CMK (cell line): ENCODE measurements at places on chromosomes 2 and 18.

- no peak for DNase-seq
These were observed 107.5 kb upstream of the EML6 start for GRCh38 chr2:54615832-54616534.

DNA sequence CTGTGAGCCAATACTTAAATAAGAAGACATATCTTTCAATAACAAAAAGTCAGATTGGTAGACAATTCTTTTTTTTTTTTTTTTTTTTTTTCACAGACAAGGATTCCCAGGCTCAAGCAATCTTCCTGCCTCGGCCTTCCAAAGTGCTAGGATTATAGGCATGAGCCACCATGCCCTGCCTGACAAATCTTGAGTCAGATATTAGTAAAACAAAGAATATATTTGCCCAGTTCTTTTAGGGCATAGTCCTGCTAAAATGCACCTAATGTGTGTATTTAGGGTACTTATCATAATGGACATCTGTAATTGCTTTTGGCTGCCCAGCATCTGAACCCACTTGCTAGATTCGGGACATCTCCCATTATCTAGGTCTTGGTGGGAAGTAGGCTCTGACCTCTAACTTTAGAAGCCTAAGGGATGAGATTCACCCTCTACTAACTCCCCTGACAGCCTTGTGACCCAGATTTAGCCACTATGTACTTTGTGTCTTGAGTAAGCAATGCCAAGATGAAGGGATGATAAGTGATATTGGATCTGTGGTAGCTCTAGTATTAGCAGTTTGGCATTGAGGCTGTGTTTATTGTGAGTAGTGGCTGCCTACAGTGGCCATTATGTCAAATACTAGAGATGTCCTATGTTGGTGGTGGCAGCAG is 18.5 kb upstream of the PSME4 start:
- no peak for DNase-seq

GRCh38 chr18:498931-499775 is 1.3 kb downstream of the COLEC12 start:
- no peak for DNase-seq

DNA sequence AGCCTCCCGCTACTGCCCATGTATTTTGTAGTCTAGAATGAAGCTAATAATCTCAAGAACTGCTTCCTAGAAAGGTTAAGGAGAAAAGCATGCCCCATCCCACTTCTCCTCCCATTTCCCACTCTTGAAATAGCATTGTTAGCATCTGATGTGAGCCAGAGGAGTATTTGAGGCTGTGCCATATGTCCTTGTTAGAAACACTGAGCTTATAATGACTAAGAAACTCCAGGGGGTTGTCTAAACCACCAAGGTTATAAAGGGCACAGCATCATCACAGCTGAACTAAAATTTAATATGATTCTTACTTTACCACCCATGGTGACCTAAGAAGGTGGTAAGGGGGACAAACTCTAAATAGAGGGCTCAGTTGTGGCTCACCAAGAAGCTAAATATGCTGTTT is 16.6 kb downstream of the TSPYL6 start:
- DNase-seq: no peak

DNA sequence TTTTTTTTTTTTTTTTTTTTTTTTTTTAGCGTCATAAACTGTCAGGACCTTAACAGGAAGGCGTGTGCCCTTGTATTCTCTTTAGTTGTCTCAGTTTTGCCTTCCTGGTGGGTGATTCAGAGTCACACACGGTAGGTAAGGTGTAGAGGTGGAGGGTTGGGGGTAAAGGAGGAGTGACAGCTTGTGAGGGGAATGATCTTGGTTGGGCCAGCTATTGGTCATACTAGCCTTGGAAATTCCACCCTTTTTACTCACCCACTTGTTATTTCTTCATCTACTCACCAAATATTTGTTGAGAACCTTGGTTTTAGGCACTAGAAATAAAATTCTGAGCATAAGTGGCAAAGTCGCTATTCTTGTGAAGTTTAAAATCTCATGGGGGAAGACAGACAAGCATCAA is 22.2 kb downstream of the SMIM21 start:
- DNase-seq: no peak

GRCh38 chr2:50956886-50957285 is 75.0 kb downstream of the NRXN1 start:
- no peak for DNase-seq

DNA sequence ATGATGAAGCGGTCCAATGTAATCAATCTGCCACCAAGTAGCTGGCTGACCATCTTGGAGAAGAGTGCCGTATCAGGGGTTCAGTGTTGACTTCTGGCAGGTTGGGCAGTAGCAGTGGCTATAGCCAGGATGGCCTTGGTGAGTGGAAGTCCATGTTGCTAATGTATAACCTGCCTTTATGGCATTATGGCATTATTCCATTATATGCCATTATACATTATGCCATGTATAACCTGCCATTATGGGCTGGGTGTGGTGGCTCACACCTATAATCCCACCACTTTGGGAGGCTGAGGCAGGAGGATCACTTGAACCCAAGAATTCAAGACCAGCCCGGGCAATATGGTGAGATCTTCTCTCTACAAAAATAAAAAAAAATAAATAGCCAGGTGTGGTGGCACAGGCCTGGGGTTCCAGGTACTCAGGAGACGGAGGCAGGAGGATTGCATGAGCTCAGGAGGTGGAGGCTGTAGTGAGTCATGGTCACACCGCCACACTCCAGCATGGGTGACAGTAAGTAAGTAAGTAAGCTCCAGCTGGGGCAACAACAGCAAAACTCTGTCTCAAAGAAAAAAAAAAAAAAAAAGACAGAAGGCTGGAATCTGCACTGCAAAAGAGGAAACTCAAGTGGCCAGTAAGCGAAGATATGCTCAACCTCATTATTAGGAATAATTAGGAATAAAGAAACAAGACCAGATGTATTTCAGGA is 24.4 kb upstream of the EMILIN2 start:
- no peak for DNase-seq
